Anterior cingulate cortex (tissue), 58 donors: ENCODE measurements at places on chromosomes 1 and 21.

- no peak for DNase-seq
These were observed 50.7 kb downstream of the UBE2T start for GRCh38 chr1:202291001-202291400.

- no peak for DNase-seq
These were observed 209.9 kb downstream of the BARHL2 start for GRCh38 chr1:90507173-90507572.

DNA sequence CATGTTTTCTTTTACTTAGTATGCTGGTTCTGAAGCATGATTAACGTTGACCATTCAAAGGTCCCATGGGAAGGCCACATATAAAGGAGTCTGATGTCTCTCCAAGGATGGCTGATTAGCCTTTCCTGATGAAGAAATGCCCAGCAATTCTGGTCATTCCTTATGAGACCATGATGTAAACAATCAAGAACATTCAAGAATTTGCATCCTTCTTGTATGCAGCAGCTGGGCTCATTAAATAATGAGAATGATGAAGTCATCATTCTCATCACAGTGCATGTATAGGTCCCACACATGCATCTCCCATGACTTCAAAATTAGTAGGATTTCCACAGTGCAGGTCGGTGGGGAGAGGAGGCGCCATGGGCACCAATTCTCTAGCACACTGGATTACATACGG is 85.4 kb downstream of the APP start:
- no peak for DNase-seq

- DNase-seq: no peak
These were observed 136.6 kb upstream of the HMGB4 start for GRCh38 chr1:33727310-33727709.

GRCh38 chr1:6621429-6622391 is 3.0 kb upstream of the THAP3 start:
- DNase-seq: no peak

- DNase-seq: no peak
These were observed 352.5 kb upstream of the VAMP3 start for GRCh38 chr1:7418442-7419080.

GRCh38 chr1:19504796-19505692 is 19.7 kb upstream of the CAPZB start:
- no peak for DNase-seq

DNA sequence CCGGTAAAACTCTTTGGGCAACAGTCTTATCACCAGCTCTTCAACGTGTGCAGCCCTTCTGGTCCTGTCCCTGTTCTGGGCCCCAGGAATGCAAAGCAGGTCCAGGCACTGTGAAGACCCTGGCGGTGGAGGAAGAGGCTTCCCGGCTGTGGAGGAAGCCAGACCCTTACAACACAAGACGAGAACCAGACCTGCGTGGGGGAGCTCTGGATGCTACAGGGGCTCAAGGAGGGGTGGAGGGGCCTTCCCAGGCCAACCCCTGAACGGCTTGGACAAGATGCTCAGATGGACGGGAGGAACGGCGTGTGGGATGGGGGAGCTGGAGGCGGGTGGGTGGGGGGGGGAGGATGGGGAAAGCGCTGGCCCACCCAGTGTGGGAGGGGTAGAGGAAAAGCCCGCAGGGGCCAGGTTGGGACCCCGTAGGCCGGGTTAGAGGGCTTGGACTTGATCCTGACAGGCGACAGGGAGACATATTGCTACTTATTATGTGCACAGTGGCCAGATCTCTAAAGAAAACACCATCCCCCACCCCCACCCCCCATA is 5.1 kb upstream of the OLIG2 start:
- no peak for DNase-seq

DNA sequence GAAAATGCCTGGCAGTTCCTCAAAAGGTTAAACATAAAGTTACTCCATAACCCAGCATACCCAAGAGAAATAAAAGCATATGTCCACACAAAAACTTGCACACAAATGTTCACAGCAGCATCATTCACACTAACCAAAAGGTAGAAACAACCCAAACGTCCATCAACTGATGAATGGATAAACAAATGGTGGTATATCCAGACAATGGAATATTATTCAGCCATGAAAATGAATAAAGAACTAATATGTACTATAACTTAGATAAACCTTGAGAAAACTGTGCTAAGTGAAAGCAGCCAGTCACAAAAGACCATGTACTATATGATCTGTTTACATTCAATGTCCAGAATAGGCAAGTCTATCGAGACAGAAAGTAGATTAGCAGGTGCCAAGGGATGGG is 60.4 kb downstream of the CAMK2N1 start:
- DNase-seq: no peak

DNA sequence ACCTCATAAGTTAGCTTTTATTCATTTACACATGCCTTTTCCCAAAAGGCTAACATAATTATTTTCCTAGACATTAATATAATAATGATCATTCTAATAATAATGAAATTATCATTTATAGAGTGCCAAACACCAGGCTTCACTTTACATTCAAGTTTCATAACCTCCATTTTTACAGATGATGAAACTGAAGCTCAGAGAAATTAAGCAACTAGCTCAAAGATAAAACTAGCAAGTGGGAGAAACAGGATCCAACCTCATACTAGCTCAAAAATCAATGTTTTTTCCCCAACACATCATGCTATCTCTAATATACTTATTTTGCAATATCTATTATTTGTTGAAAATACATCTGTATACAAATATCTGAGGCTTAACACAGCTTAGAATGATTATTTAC is 14.0 kb downstream of the LPGAT1 start:
- DNase-seq: no peak

DNA sequence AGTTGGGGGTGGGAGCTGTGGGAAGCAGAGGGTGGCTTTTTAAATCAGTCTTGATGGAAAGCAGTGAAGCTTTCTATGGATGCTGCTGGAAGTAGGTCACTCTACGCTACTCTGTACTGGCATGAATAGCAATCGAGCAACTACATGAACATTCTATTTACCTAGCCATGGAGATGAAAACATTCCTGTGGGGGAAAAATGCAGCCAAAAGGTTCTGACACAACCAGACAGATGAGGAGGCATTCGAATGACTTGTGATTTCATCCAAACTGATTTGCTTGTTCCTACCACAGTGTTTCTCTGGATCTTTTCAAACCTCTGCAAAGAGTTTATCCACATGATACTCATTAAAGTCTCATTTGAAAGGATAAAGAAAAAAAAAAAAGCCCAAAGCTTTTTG is 95.0 kb downstream of the ASTN1 start:
- DNase-seq: no peak

- no peak for DNase-seq
These were observed 2.0 kb downstream of the ARHGEF16 start for GRCh38 chr1:3456449-3456963.

- no peak for DNase-seq
These were observed 162.9 kb upstream of the GJB5 start for GRCh38 chr1:34591751-34592629.

DNA sequence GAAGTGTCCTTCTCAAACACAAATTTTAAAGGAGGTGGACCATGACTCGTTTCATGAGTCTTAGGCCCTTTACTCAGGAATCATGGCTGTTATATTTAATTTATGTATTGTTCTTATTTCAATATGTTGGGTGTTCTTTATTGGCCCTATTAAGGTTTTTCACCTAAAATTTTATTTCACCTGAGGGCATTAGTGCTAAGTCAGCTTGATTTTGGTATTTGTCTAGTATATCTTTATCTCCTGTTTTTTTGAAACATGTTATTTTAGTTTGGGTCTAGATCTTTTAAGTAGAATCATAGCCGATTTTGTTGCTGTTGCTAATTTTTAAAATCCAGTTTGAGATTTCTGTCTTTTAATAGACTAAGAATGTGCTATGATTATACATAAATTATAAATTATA is 430.4 kb downstream of the RPS6KC1 start:
- DNase-seq: no peak

DNA sequence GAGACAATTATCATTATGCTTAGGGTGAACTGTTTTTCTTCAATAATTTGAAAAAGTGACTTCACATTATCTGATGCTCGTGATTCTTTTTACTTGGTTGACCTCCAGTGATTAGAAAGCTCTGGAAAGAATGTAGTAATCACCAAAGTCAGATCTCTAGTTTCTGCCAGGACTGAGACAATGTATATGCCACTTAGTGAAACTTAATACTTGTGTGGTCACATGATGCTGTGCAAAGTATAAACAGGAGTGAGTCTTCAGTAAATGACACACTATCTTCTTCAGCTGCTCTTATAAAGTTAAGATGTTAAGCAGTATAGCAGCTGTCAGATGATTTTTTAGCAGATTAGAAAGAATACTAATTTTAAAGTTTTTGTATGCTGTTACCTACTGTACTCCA is 17.2 kb downstream of the VCAM1 start:
- no peak for DNase-seq

- no peak for DNase-seq
These were observed 61.1 kb upstream of the PDE9A start for GRCh38 chr21:42592156-42592820.

DNA sequence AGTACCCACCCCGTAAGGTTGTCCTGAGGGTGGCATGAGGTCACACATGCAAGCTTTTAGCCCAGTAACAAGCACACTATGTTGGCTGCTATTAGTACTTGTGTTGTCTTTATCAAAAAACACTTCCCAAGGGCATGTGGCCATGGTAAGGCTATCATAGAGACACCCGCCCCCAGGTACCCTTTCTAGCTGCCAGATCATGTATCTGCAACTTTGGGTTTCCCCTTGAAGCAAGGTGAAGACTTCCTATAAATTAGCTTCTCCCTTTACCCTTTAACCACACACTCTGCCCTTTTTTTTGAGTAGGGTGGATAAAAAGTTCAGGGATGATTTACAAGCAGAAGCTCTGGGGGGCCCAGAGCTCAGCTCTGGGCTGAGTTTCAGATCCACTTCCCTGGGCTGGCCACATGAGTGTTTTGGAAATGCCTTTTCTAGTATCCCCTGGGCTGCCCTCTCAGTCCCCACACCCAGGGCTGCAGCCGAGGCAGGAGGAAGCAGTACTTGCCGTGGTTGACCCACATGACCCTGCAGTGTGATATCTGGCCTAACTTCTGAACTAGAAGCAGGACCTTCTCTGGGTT is 2.0 kb downstream of the ZDHHC18 start:
- no peak for DNase-seq

GRCh38 chr1:228735871-228736586 is 750 bp downstream of the RHOU start:
- DNase-seq: no peak

GRCh38 chr1:207752456-207752998 is 673 bp downstream of the CD46 start:
- no peak for DNase-seq

GRCh38 chr1:35222322-35223083 is 29.6 kb upstream of the SFPQ start:
- no peak for DNase-seq

GRCh38 chr1:158916085-158916484 is 15.3 kb upstream of the PYHIN1 start:
- DNase-seq: no peak

GRCh38 chr1:45414746-45415145 is 74.5 kb upstream of the MUTYH start:
- DNase-seq: no peak

DNA sequence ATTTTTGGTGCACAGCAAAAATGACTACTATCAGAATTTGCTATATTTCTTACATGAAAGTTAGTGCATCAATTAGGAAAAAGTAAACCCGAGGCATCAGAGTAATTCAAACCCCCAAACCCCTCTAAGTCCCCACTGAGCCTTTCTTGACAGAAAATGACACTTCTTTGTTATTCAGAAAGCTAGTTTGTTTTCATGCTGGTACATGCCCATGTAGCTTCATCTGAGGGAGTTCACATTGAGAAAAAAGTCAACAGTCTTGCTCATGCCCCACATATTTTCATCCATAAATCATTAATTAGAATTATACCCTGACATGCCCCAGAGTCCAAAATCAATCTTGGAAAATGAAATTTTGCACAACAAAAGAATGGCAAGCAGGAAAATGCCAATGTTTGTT is 39.9 kb upstream of the PDC start:
- DNase-seq: no peak

GRCh38 chr1:225572422-225572821 is 80.5 kb downstream of the ENAH start:
- no peak for DNase-seq

DNA sequence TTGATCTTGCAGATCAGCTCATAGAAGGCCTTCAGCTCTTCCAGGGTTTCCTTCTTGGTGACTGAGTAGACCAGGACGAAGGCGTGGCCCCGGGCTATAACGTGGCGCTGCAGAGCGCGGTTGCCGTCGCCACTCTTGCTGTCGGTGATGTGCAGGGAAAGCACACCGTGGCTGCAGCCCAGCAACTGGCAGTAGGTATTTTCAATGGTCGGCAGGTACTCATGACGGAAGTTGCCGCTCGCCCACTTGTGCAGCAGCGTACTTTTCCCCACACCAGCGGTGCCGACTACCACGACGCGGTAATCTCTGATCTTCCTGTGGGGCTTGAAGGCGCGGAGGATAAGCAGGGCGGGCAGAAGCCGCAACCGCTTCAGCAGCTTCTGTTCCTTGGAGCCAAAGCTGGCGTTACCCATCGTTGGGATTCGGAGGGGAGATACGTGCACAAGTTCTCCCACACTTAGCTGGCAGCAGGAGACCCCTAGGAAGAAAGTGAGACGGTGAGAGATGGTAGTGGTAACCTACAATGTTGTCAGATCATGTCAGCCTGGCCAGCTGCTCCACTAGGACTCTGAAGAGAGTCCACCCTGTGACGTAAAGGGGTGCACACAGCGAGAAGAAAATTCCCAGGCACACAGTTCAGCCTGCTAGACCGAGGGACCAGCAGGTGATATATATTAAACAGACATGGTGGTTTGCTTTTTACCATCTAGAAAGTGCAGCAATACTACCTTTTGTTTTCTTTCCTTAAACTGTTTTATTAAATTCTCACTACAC is 3.4 kb downstream of the DIRAS3 start:
- DNase-seq: no peak

GRCh38 chr1:227561241-227561907 is 2.0 kb upstream of the ZNF678 start:
- no peak for DNase-seq
